BE2C (cell line): ENCODE measurements at places on chromosomes 7 and 10.

- DNase-seq, result no peak
Observed at GRCh38 chr7:30787486-30787885, 16.3 kb downstream of the MINDY4 start.

GRCh38 chr10:129808092-129808983, 155.7 kb downstream of the EBF3 start:
- no peak for DNase-seq

DNA sequence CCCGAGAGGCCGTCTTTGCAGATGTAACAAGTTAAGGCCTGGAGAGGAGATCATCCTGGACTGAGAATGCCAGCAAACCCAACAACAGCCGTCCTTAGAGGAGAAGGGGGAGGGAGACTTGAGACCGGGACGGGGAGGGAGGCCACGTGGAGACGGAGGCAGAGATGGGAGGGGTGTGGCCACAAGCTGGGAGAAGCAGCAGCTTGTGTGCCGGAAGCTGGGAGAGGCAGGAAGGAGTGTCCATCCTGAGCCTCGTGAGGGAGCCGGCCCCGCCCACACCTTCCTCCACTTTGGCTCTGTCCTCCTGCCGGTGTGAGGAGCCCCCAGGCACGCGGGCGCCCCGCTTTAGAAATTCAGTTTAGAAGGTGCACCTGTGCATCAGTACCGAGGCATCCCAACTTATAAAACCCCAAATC, 95.7 kb downstream of the DNAJB6 start:
- DNase-seq, result peak; percentile 78

GRCh38 chr10:33719005-33719703, 384.7 kb upstream of the NRP1 start:
- DNase-seq, result peak; percentile 51

DNA sequence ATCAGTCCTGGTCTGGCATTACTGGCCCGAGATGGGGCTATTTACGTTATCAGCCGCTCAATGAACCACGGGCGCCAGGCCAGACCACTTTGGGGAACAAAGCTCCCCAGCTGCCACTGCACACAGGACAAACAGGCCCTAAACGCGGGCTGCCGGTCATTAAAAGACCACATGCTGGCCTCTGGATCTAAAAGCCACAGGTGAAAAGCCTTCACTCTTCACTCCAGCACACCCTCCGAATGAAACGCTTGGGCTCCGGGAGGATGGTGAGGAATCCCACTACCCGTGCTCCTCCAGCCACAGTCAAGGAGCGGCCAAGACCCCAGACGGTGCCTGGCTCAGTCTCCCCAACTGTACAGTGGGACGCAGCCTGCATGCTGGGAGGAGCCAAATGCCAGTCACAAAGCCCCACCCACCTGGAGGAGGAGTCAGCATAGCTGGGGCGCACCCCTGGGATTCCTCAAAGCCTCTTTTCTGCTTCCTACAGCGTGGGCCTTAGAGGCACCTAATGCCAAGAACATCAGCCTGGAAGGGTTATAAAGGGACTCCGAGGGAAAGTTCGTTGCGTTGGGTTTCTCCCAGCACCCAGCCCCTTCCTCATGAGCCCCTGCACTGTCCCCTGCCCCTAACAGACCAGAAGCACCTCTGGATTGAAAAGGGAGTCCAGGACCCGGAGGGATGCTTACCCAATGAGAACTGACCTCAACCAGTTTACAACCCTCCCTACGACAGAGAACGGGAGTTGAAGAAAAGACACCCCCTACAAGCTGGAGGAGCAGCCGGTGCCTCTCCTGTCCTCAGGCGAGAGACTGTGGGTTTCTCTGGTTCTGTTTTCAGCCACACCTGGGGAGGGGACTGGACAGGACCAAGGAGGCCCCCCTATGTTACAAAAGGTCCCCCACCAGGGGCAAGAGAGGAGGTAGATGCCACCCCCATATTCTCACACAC, 4.7 kb downstream of the PDGFA start:
- DNase-seq, result no peak

GRCh38 chr10:132904181-132904813, 38.1 kb downstream of the CFAP46 start:
- DNase-seq, result peak; percentile 65

- no peak for DNase-seq
Observed at GRCh38 chr10:124035928-124036558, 57.4 kb downstream of the CHST15 start.

DNA sequence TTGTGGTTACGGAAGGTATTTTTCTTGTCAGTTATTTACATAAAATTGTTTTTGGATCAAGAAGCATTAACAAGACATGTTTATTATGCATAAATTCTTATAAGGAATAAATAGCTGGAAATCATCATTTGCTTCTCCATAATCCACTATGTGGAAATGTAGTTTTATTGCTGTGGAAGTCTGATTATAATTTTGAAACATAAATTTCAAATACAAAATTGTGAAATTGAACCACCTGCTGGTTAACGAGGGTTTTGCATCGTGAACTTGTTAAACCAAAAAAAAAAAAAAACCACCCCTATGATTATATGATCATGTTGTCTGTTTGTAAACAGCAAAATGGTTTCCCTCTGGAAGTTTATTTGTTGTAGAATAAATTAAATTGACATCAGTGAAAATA, 25.9 kb downstream of the ABRAXAS2 start:
- no peak for DNase-seq

GRCh38 chr7:93914581-93915066, 6.9 kb upstream of the GNG11 start:
- no peak for DNase-seq

DNA sequence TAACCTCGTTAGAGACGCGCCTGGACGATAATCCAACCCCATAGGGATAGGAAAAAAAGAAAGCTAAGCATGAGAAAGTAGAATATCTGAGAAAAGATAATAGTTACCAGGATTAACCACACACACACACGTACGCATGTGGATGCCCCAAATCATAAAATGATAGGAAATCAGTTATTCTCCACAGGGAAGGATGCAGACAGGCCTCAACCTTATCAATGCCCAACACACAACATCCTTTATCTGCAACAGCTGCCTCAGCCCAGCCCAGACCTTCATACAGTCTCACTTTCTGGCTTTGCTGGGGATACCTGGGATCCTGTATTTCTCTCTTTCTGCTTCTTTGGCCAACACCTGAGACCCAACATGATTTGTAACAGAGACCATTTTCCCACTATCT, 123.0 kb downstream of the NOC3L start:
- peak; percentile 24 for DNase-seq

- no peak for DNase-seq
Observed at GRCh38 chr10:44362866-44363711, 21.8 kb downstream of the CXCL12 start.

GRCh38 chr10:15451137-15452094, 80.3 kb upstream of the FAM171A1 start:
- DNase-seq, result no peak

DNA sequence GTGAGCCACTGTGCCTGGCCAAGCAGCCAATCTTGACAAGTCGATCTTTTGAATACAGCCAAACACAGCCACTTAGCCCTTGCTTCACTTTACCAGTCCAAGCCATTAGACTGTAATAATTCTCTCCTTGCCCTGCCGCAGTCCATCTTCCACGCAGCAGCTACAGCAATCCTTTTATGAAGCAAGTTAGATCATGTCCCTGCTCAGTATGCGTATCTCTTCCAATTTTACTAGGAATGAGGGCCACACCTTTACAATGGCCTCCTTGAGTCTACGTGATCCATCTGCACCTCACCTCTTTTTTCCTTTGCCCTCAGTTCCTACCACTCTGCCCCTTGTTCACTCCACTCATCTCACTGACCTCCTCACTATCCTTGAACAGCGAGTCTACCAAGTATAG, 22.2 kb downstream of the GSAP start:
- DNase-seq, result no peak

DNA sequence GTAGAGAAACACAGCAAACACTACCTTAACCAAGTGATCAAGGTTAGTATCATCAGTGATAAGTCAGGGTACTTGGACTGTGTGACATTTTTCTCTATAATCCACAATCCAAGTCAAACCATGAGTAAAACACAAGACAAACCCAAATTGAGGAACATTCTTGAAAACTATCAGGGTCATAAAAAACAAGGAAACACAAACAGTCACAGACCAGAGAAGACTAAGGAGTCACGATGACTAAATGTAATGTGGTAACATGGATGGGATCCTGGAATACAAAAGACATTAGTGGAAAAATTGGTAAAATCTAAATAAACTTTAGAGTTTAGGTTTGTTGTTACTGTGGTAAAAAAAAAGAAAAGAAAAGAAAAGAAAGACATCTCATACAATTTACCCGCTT, 103.8 kb downstream of the ARMH3 start:
- DNase-seq, result no peak

DNA sequence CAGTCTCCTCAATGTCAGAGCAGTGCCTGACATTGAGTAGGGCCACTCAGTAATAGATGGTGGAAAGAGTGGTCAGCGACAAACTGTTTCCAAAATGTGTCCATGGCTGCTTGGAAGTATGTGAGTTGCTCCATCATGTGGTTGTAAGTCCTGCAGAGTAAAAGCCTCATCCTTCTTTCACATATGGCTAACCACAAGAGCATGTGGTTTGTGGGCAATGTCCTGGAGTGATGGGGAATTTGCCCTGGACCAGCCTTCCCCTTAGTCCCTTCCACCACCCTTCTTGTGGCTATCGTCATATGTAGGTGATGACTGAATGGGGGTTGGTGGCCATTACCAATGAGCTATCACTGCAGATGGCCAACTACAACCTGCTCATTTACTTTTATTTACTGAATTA, 33.0 kb upstream of the PLXNA4 start:
- DNase-seq, result no peak

GRCh38 chr7:151867912-151868311, 9.0 kb downstream of the PRKAG2 start:
- peak; percentile 26 for DNase-seq

GRCh38 chr10:119680050-119680449, 28.9 kb downstream of the BAG3 start:
- DNase-seq, result no peak

DNA sequence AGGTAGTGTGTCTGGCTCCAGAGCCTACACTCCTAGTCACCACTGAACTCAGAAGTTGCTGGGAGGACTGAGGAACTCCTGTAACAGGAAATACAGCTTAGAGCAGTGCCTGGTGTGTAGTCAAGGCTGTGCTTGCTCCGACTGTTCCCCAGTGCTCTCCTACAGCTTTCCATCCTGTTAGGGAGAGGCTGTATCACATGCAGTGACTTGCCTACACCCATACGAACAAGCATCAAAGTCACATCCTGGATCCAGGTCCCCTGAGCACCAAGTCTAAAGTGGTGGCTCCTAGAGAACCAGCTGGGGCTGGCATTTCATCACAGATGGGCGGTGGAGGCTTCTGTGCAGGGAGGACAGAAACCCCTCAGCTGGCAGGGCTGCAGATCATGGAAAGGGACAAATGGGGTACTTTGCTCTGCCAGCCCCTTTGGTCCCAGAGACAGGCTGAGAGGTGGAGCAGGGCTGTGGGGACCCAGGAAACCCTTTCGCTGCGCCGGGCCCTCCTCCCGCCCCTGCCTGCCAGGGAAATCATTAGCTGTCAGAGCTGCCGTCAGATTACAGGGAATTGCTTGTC, 7.7 kb downstream of the ASB10 start:
- no peak for DNase-seq

DNA sequence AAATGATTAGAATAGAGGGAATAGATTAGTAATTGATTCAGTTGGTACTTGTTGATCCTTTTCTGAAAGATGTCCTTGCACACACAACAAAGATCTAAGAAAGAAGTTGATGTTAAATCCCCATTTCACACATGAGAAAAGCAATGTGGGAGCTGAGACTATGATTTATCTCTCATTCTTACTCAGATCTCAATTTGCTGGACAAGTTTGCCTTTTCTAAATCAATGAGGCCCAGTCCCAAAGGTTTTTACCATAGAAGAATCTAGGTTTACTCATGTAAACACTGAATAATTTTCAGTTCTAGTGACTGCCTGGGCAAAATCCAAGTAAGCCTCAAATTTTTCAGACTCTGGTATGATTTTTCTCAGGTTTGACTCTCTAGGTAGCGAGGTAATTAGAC, 25.5 kb upstream of the PLXNA4 start:
- DNase-seq, result no peak

DNA sequence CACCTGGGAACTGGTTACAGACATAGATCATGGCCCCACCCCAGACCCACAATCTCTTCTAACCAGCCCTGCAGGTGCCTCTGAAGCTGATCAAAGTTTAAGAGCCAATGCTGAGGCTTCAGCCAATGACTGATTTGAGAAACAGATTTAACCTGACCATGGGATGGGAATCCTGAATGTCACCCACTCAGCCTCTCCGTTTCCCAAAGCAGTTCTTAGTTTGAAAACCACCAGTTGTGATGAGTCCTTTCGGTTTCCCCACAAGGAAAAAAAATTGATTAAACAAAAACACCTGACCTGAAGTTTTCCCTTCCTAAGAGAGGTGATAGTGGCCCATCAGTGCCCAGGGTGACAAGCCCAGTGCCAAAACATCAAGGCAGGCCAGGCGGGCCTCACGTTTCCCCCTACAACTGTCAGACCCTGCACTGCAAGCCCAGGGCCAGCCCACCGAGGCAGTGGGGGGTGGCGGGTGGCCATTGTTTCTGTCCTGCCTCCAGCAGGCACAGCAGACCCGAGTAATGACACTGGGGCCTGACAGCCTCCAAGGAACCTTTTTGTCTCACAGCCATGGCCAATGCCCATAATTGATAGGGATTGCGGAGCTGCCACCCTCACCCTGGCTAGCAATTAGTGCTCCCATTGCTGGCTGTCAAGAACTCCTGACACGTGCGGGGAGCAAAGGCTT, 75.4 kb upstream of the ZMIZ1 start:
- no peak for DNase-seq

- DNase-seq, result no peak
Observed at GRCh38 chr10:31017534-31018355, 13.9 kb downstream of the ZNF438 start.

DNA sequence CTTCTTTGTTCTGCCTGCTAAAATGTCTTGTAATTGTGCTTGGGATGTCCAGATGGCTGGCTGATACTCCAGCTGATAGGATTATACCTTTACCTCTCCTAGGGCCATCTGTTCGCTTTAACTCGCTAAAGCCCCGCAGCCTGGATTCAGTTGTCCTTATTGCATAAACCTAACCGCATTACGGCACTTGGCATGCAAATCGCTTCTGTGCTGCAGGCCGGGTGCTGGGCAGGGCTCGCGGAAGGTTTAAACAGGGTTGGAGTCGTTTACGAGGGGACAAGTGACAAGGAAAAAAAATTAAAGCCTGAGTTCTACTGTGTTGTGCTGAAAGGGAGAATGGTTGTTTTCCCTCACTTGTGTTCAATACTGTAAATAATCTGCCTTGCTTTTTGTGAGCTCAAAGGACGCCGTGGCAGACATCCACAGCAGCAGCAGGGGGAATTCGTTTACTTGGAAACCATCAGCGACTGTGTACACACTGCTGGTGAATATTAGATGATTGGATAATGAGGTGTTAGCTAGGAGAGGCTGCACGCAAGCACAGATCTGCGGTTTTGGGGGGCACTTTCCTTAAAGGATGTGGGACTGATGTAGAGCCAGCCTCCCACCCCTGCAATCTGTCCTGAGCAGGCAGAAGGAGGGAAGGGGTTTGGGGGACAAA, 93.0 kb downstream of the EBF3 start:
- DNase-seq, result peak; percentile 77

DNA sequence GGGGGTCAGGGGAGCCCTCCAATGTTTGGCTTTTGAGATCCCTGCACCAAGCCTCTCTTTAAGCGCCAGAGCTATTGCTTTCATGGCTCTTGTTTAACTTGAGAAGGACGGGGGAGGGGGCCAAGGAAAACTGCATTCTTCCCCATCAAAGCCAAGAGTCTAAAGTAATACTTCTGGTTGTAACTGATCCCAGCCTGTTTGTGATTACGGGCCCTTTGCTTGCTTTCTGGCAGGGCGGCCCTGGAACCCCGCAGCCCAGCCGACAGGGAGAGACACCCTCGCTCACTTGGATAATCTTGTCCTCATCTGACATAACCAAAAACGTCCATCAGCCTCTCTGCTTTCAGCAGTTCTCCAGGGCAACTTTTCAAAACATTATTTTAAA, 154.7 kb downstream of the NEURL1 start:
- DNase-seq, result no peak
